ENCODE measurements at places on chromosomes 13 and 19. TPM values are rescaled to one million over a fixed set of nuclear protein-coding genes. Genes with fewer than 3 reads are reported as not detected.

DNA sequence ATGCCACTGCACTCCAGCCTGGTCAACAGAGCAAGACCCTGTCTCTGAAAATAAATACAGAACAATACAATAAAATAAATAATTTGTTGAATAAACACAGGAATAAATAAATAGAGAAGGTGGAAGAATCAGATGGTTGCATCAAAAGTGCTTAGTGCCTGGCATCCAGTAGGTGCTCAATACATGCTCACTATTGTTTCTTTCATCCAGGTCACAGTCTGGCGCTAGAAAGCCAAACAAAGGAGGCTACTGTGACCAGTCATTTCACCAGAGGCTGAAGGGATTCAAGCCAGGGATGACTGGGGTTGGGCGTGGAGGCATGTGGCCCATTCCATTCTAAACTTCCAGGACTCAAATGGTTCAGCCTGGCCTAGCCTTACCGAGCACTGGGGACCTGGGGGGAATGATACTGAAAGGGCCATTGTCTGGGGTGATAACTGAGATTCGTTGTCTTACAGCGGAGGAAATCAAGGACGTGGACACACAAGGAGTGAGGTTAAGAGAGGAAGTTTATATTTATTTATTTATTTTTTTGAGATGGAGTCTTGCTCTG is 3.6 kb upstream of the NDUFB7 start:
- H3K4me3 ChIP-seq: no peak overlapping the region
- no peaks in the 10 kb centered on the region for H3K27me3 ChIP-seq
- no peaks in the 10 kb centered on the region for H3K36me3 ChIP-seq
- no peak for DNase-seq
- H3K4me1 ChIP-seq: peaks cover 15% of the 10 kb centered on the region

Gene CGB8
- total RNA-seq: 0.14 TPM

GRCh38 chr13:78875792-78876580 is 217.0 kb upstream of the OBI1 start:
- H3K4me1 ChIP-seq: no peaks in the 10 kb centered on the region
- H3K4me3 ChIP-seq: no peak overlapping the region
- no peaks in the 10 kb centered on the region for H3K36me3 ChIP-seq
- no peak for DNase-seq
- H3K27me3 ChIP-seq: no peaks in the 10 kb centered on the region

Gene IFNL1
- not detected for total RNA-seq

Gene ADGRE3
- 0.33 TPM for total RNA-seq

Gene KIR2DL3
- not detected for total RNA-seq

DNA sequence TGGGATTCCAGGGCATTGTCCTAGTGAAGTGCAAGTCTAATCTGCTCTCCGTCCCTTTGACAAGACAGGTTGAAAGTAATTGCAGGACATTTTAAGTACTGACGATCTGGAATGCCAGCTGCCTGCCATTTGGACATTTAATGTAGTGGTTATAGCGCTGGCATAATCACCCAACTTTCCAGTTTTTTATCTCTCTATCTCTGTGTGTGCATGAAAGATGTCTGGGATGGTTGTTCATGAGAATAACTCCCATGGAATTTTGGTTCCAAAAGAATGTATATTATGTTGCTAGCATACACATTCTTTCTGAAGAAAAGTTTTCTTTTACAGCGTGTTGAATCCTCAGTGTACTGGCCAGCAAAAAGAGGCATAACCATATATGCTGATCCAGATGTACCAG is 53.6 kb downstream of the TDRD12 start:
- no peaks in the 10 kb centered on the region for H3K4me1 ChIP-seq
- H3K27ac ChIP-seq: no peak overlapping the region
- no peak overlapping the region for H3K4me3 ChIP-seq
- no peaks in the 10 kb centered on the region for H3K27me3 ChIP-seq

- no peaks in the 10 kb centered on the region for H3K27me3 ChIP-seq
- no peak overlapping the region for H3K27ac ChIP-seq
- no peaks in the 10 kb centered on the region for H3K4me1 ChIP-seq
- no peak for DNase-seq
These were observed 30.0 kb downstream of the PCDH9 start for GRCh38 chr13:67200183-67200582.

Gene SIGLEC5
- 0.90 TPM for total RNA-seq

Gene ZNF8
- 4.1 TPM for total RNA-seq

Gene FPR1
- 3.6 TPM for total RNA-seq

Gene HSD11B1L
- 4.6 TPM for total RNA-seq

- no peak for DNase-seq
- H3K4me1 ChIP-seq: no peaks in the 10 kb centered on the region
- H3K36me3 ChIP-seq: no peaks in the 10 kb centered on the region
- H3K27me3 ChIP-seq: no peaks in the 10 kb centered on the region
- no peak overlapping the region for H3K4me3 ChIP-seq
These were observed 157.9 kb downstream of the COL4A1 start for GRCh38 chr13:110149036-110149435.

Gene CYP4F11
- not detected for total RNA-seq

- no peaks in the 10 kb centered on the region for H3K4me1 ChIP-seq
- no peak overlapping the region for H3K27ac ChIP-seq
- no peak for DNase-seq
These were observed 11.3 kb downstream of the IQCN start for GRCh38 chr19:18262917-18263316.

DNA sequence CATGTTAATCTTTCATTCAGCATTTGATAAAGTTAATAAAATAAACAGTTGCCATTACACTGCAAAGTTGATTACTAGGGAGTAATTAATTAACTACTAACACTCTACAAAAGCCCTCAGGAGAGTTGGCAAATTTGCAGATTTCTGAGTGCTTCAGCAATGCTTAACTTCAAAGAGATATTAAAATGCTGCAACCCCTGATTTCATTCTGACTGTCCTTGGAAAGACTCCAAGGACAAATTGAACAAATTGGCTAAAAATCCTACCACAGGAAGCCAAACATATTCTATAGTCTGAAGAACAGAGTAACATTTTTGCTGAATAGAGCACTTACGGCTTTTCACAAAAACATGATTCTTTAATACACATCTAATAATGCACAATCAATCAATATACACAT is 1543.0 kb downstream of the SLITRK5 start:
- no peaks in the 10 kb centered on the region for H3K36me3 ChIP-seq
- no peak overlapping the region for H3K27ac ChIP-seq
- no peaks in the 10 kb centered on the region for H3K27me3 ChIP-seq
- no peak overlapping the region for H3K4me3 ChIP-seq
- no peak for DNase-seq

Gene FGF14
- total RNA-seq: 0.14 TPM

GRCh38 chr13:32838945-32839344 is 177.3 kb upstream of the KL start:
- no peaks in the 10 kb centered on the region for H3K27me3 ChIP-seq
- no peak overlapping the region for H3K4me3 ChIP-seq
- no peak for DNase-seq

DNA sequence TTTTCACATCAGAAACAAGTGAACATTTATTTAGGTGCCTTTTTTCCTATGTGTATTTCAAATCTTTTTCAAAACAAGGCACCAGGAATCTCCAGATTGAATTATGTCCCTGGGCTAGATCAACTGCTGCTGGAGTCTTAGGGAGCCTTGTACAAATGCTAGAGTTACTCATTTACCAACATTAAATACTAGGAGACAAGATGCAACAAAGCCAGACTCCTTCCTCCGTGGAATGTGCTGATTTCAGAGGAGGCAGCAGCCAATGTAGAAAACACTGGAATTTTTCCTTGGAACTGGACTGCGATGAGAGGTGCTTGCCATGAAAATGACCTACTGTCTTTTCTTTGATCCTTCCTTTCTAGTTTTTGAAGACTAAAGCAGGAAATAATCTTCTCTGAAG is 1514.7 kb upstream of the MIR17HG start:
- no peaks in the 10 kb centered on the region for H3K36me3 ChIP-seq
- no peak overlapping the region for H3K27ac ChIP-seq
- DNase-seq: no peak
- no peaks in the 10 kb centered on the region for H3K27me3 ChIP-seq
- no peak overlapping the region for H3K4me3 ChIP-seq
